Ecto neural progenitor cell (in vitro differentiated cells): ENCODE measurements at places on chromosomes 1 and 21.
A peak's percentile ranks its signal among the peaks of the same experiment; 100 is the strongest.

- peak; percentile 75 for DNase-seq
Observed at GRCh38 chr1:16017461-16018303, at the start of gene HSPB7. HSPB7 (minus strand) TSS chr1:16018043; CDS start chr1:16017963, 80 bp downstream.

DNA sequence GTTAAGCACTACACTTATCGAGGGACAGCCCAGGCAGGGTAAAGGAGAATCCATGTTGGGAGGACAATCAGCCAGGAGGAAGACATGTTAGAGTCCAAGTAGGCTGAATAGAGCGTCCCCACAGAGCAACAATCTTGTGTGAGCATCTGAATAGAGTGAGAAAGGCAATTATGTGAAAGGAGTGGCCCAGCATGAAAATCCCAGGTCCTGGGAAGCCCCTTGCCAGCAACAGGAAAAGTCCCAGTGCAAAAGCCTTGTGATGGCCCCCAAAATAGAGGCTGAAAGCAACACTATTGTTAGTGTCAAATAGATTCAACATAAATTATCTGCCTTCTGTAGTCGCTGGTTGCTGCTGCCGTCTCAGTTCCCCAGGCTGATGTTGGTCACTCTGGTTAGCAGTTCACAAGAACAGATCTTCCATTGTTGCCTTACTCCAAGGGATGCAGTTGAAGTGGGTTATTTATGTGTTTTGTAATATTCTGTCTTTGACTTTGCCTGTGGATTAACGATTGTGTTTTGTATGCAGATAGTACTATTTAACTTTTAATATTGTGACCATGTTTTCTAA, 12.1 kb upstream of the ABL2 start:
- no peak for DNase-seq

- DNase-seq = no peak
Observed at GRCh38 chr1:206824331-206824730, 41.1 kb upstream of the IL20 start.

DNA sequence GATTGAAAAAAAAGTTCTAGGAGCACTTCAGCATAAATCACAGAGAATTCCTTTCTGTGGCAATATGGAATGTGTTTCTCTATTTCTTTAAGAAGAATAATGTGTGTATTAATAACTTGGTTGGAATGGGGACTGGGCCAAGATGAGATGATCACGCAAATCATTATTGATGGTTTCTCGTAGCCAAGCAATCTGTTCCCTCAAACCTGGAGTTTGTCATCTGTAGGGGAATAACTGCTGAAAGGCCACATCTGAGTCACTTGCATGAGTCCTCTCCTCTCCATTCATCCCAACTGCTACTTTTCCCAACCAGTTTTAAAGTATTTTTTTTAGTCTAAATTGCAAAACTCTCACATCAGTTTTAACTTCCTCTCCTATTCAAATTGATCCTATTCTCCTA, 480.4 kb downstream of the PLPP3 start:
- DNase-seq = no peak

GRCh38 chr1:219330001-219330400, 156.3 kb downstream of the LYPLAL1 start:
- no peak for DNase-seq

DNA sequence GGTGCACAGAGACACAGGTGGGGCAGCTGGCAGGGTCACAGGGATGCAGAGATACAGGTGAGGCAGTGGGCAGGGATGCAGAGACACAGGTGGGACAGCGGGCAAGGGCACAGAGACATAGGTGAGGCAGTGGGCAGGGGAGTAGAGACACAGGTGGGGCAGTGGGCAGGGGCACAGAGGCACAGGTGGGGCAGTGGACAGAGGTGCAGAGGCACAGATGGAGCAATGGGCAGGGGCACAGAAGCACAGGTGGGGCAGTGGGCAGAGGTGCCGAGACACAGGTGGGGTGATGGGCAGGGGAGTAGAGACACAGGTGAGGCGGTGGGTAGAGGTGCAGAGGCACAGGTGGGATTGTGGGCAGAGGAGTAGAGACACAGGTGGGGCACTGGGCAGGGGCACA, 117.3 kb upstream of the KLHDC7A start:
- DNase-seq = no peak

DNA sequence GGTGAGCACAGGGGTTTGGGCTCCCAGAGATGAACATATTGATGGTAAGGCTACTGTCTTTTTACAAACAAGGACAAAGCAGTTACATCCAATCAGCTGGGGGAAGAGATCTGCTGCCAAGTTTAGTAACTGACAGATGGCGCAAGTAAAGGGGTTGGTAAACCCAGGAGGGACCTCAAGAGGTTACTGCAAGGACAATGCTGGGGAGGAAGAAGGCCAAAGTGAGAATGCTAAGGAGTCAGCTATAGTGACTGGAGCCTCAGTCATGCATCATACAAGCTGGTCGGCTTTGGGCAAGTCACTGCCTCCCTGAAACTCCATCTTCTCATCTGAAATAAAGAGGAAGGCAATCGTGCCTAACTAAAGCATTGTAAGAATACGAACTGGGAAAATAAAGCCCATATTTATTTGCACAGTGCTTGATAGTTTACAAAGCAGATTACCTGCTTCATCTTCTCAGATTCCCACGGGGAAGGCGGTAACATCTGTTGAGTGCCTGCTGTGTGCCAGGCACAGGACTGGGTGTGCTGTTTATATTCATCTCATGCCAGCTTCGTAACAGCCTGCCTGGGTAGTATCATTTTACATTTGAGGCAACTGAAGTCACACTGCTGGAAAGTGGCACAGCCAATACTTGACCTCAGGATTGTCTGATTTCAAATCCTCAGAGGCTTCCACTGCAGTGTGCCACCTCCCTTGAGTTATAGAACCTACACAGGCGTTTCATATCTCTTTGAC, 114.8 kb downstream of the BEND5 start:
- no peak for DNase-seq

- no peak for DNase-seq
Observed at GRCh38 chr1:218488986-218489385, 143.8 kb downstream of the TGFB2 start.

GRCh38 chr21:31372471-31372765, 28.4 kb upstream of the TIAM1 start:
- no peak for DNase-seq

GRCh38 chr1:200980452-200980772, 43.1 kb downstream of the KIF21B start:
- DNase-seq = no peak

GRCh38 chr1:73617145-73617544, 580.8 kb downstream of the LRRIQ3 start:
- no peak for DNase-seq
